Stimulated activated CD4-positive, alpha-beta T cell treated with anti-CD3 and anti-CD28 coated beads, TNF-alpha, amount 100 ng/mL, for 48 hours (primary cell): ENCODE measurements at places on chromosomes 5 and 9.

GRCh38 chr5:81288021-81288433 is 13.4 kb upstream of the ZCCHC9 start:
- no peak for DNase-seq

GRCh38 chr5:100595152-100595811 is 60.1 kb downstream of the FAM174A start:
- DNase-seq = no peak

- DNase-seq = no peak
These were observed 2.2 kb downstream of the AMACR start for GRCh38 chr5:34005681-34006080.

DNA sequence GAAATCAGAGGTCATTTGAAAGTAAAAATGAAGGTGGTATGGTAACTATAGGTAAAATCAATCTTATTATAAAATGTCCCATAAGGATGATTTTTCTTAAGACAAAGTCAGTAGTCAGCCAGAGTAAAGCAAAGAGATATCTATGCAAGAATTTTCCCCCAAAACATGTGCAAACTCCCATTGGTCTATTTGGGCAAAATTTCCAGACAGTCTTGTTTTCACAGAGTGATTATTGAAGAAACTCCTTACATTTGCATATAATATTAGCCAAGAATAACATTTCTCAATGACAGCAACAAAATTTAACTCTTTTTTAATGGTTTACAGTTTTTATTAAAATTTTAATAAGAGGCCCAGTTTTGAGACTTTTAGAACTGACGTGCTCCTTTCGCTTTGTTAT is 406.1 kb upstream of the GRAMD2B start:
- DNase-seq = no peak

DNA sequence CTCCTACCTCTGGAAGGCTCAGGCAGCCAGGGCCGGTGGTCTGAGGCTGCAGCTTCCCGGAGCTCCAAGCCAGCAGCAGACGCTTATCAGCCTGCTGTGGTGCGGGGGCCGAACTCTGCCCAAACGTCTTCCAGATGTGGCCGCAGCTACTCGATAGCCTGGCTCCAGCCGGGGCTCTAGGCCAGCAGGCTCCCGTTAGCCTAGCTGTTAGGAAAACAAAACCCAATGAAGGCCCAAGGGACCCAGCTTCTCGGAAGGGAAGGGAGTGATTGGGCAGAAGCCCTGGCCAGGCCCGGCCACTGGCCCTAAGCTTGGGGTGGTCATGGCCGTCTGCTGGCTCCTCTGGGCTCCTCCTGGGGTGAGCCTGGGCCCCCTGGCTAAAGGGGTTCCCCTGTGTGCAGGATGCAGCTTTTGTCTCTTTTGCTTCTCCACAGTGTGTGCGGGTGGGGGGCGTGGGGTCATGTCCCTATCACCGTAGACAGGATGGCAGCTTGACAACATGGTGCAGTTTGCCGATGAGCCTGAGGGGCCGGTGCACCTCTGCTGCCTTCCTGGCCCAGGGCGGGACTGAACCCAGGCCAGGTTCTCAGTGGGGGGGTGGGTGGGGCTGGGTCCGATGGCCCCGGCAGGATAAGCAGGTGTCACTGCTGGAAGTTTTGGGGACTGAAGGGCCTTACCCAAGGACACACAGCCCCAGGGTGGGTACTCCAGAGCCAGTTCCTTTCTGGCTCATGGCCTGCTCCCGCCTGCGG is 18.7 kb downstream of the MYMK start:
- DNase-seq = no peak

DNA sequence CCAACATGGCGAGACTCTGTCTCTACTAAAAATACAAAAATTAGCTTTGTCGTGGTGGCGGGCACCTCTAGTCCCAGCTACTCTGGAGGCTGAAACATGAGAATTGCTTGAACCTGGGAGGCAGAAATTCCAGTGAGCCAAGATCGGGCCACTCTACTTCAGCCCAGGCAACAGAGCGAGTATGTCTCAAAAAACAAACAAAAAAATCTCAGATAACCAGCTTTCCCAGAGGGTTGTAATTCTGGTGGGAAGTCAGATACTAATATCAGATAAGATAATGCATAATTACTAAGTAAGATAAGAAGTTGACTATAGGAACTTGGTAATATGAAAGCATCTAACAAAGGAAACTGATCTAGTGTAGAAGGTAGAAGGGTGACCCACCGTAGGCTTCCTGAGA is 60.6 kb downstream of the PCDH1 start:
- DNase-seq = no peak

- no peak for DNase-seq
These were observed 988.3 kb downstream of the DTWD2 start for GRCh38 chr5:117999939-118000549.

- DNase-seq = no peak
These were observed 709 bp downstream of the UAP1L1 start for GRCh38 chr9:137077758-137078693.

GRCh38 chr5:27308153-27308552 is 269.8 kb upstream of the CDH9 start:
- DNase-seq = no peak

GRCh38 chr9:132644251-132644650 is 25.5 kb downstream of the DDX31 start:
- DNase-seq = no peak

GRCh38 chr5:170297589-170298462 is at the start of gene LCP2:
TSS of gene LCP2 (minus strand) at chr5:170297777. CDS start at chr5:170297611, 166 bp downstream.
- DNase-seq = no peak

- DNase-seq = no peak
These were observed 21.5 kb upstream of the FCN1 start for GRCh38 chr9:134939080-134939733.

- DNase-seq = no peak
These were observed 331.8 kb upstream of the NMUR2 start for GRCh38 chr5:152736906-152737305.

- no peak for DNase-seq
These were observed 57.0 kb upstream of the FSD1L start for GRCh38 chr9:105390871-105391270.

- DNase-seq = no peak
These were observed 278.8 kb downstream of the PSAT1 start for GRCh38 chr9:78575771-78576170.

DNA sequence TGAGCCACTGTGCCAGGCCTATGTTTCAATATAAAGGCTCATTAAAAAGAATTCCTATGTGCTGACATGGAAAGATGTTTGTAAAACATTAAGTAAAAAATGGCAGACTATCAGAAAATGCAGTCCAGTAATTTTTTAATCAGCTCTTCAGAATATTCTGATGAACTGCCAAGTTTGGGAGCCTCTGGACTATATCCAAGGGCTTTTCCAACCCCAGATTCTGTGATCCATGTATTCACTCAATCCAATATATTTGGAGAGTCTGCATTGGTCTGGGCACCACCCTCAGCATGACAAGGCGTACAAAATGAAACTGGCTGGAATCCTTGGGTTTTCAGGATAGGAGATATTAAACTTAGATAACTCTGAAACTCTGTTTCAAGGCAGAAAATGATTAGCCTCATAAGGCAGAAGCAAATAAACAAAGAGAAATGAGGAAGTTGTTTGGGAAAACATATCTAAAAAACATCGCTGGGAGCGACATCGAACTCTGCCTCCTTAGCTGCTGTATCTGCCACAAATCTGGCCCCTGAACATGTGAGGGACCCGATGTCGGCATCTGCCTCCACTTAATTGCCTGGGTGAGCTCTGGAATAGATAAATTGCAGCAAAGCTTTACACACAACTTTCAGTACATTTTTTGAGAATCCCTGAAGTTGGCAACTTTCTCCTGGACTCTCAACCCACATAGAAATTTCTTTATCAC is 14.4 kb downstream of the PDE6A start:
- DNase-seq = no peak

- no peak for DNase-seq
These were observed 80.3 kb downstream of the GADD45G start for GRCh38 chr9:89684912-89685636.

DNA sequence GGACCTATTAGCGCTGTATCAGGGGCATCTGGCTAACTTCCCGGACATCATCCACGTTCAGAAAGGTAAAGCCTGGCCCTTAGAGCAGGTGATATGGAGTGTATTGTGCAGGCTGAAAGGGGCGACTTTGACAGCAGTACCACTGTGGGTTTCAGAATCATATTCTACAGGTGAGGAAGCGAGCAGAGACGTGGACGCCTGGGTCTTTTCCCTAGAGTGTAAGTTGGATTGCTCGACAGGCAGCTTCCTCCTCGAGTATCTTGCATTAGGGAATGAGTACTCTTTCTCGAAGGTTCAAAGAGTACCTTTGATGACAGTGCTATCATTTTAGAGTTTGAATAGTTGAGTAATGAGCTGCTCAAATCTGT is 1.9 kb downstream of the SNX18 start:
- no peak for DNase-seq

- DNase-seq = no peak
These were observed 50.4 kb upstream of the SYNPO start for GRCh38 chr5:150589862-150590601.

- no peak for DNase-seq
These were observed 53.9 kb upstream of the TRIM32 start for GRCh38 chr9:116632990-116633838.

DNA sequence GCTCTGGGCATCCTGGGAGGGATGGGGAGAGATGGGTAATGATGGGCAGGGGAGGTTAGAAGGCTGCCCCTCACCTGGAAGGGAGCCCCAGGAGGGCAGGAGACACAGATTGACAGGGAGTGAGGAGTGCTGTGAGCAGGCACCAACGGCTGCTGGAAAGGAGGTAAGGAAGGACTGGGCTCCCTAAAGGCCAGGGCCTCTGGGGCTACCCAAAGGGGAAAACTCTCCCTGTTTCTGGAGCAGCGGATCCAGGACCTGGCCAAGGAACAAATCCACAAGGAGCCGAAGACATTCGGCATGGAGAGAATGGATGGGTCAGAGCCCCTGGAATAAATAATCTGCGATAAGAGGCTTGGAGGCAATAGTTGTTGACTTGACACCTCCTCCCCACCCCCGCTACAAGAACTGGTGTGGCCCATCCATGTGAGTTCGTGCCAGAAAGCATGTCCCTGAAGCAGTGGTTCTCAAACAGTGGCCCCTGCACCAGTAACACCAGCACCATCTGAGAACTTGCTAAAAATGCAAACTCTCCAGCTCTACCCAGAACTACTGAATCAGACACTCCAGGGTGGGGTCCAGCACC is 208.3 kb downstream of the GABBR2 start:
- no peak for DNase-seq

DNA sequence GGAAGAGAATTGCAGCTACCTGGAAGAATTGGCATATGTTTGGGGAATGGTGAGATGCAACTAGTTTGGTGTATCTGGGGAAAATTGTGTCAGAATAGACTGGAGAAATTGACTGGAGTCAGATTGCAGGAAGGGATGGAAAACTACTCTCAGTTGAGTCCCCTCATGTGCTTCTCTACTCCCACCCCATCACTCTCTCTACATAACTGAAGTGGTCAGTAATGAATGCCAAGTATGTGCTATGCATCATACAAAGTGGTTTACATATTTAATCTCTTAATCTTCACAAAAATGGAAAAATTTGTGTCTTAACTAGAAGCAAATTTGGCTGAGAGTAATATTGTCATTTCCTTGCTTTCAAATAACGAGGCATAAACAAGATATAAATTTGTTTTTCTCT is 146.4 kb upstream of the TNC start:
- DNase-seq = no peak

- no peak for DNase-seq
These were observed 215.4 kb upstream of the CTNND2 start for GRCh38 chr5:12119657-12120056.

GRCh38 chr9:120950421-120951388 is 24.1 kb upstream of the TRAF1 start:
- DNase-seq = no peak

GRCh38 chr5:146732962-146733361 is 145.6 kb downstream of the PPP2R2B start:
- DNase-seq = no peak

GRCh38 chr9:113738893-113739604 is 137.1 kb upstream of the ZNF618 start:
- no peak for DNase-seq

- no peak for DNase-seq
These were observed 180.4 kb downstream of the GAS1 start for GRCh38 chr9:86766912-86767311.

- no peak for DNase-seq
These were observed 1399.2 kb upstream of the CDH6 start for GRCh38 chr5:29794141-29794787.

DNA sequence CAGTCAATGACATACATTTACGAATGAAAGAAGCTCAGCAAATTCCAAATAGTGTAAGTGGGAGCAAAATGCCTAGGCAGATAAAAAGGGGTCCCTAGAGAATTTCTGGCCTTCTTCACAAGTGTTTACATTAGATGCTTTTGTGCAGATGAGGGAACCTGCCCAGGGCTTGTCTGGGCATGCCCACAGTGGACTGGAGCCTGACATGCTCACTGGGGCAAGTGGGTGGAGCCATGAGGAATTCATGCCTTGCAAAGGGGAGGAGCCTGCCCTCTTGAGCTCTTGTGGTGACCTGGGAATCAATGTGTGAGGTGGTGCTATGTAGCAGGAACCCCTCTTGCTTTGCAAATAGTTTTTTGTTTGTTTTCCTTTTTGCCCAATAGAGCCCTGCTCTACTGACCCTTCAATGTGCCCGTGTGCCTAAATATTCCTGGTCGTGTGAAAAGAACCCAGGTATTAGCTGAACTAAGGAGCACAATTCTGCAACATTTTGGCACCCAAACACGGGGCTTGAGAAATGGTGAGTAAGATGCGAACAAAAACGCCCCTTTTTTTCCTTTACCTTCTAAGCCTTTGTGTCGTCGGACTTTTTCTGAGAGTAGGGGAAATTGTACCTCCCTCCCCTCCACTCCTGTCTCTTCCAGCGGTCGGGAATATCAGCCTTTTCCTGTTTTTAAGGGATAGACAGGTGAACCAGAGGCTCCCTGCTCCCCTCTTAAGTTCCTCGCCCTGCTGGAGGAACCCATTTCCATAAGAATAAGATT is 433.8 kb upstream of the CDH9 start:
- no peak for DNase-seq

- no peak for DNase-seq
These were observed 1803.5 kb upstream of the CDH6 start for GRCh38 chr5:29389993-29390392.

DNA sequence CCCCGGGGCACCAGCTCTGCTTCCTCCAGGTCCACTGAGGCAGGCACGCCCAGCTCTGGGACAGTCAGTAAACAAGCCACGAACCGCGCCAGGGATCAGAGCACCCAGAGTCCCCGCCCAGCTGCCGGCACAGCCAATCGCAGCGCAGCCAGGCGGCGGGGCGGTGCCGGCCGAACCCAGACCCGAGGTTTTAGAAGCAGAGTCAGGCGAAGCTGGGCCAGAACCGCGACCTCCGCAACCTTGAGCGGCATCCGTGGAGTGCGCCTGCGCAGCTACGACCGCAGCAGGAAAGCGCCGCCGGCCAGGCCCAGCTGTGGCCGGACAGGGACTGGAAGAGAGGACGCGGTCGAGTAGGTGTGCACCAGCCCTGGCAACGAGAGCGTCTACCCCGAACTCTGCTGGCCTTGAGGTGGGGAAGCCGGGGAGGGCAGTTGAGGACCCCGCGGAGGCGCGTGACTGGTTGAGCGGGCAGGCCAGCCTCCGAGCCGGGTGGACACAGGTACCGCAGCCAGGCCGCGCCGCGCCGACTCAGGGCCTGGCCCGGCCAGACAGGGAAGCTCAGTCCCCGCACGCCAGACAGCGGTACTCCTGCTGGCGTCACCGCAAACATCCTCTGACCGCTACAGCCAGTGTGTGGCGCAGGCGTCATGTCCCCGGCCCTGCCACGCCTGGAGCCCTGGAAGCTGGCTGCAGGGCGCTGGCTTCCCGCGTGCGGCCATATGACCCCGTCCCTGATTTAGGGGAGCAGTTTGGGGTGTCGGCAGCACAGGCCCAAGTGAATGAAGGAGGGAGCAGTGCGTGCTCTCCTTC is at the start of gene CTSL:
TSS of gene CTSL (plus strand) at position 220 of the 810 bp plus-strand sequence. CDS start 1,485 bp downstream, outside the sequence.
- no peak for DNase-seq

GRCh38 chr9:133880851-133881661 is 111.1 kb downstream of the VAV2 start:
- no peak for DNase-seq
